ENCODE measurements at places on chromosomes 7 and 10.

DNA sequence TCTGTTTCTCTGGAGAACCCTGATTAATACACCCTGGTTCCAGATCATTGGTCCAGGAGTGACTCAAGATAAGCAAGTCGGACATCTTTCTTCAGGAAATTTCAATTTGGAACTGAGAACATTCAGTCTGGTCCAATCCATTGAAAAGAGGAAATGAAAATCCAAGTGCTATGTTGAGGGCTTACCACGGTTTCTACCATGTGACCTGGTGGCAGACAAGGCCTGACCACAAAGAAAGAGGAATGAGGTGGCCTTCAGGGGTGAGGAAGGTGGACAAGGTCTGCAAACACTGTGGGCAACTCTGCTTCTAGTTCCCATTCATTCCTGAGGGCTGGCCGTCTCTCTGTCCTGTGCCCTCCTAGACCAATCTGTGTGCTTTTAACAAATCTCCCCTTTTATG is 149.2 kb upstream of the GHITM start:
- DNase-seq = peak; percentile 9

DNA sequence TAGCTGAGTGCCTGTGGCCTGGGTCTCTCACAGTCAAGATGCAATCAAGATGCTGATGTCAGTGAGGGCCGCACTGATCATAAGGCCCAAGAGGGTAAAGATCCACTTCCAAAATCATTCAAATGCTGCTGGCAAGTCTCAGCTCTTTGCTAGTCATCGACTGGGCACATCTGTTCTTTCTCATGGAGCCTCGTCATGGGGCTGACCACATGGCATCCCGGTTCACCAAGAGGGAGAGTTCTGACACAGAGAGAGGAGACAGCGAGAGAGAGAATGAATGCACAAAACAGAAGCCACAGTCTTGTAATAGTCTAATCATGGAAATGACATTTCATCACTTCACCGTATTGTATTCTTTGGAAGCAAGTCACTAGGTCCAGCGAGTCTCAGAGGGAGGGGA is 1067.5 kb upstream of the C7orf33 start:
- no peak for DNase-seq

DNA sequence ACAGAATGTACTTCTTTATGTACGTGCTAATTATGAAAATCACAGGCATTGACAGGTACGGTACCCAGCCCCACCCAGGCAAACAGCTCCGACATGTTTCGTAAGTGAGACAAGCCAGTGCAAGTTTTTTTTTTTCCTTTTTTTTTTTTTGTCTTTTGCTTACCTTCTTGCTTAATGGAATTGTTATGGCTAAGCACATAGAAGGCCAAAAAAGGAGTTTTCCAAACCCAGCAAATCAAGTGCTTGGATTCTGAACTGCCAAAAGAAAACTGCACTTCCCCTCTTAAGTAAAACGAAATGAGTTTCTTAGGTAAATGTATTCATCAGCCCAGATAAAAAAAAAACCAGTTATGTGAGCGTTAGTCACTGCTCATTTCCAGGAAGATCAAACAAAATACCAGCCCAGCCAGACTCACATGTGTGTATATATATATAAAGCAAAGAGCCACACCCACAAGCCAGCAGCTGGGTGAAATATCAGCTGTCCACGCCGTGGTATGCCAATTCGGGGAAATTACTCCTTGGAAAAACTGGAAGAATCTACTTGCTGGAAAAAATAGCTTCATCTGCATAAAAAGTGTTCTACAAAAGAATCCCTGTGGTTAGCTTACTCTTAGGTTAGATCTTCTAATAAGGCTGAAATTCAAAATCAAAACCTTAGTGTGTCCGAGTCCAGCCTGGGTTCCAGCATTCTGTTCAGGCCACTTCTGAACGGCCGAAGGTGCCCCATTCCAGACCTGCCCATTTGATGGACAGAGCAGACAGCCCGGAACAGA is 8.0 kb downstream of the KLF6 start:
- peak; percentile 65 for DNase-seq

DNA sequence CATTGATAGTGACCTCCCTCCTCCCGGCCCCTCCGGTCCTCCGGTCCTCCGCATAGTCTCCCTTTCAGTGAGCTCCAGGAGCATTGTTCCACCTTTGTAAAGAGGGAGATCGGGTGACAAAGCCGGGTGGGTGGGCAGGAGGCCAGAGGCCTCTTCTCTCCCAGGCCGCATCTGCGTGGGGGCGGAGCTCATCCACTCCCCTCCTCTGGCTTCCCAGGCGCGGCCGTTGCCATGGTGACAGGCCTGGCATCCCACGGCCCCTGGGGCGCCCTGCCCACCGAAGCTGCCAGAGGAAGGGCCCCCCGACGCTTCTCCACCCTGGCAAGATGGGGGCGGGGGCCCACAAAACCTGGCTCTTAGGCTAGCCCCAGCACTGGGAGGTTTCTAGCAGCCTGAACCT is 4.4 kb upstream of the FZD9 start:
- no peak for DNase-seq

DNA sequence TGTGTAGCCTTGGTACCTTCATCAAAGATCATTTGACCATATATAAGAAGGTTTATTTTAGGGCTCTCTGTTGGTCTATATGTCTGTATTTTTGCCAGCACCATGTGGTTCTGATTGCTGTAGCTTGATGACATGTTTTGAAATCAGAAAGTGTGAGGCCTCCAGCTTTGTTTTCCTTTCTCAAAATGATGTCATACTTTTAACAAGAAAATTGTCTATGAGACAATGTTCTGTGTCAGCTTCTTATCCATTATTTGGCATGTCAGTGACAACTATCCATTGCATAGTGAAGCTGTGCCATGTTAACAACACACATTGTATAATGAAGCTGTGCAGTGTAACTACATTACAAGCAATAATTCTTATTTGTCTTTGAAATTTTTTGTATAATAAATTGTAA is 9.1 kb upstream of the PPP1R9A start:
- no peak for DNase-seq

DNA sequence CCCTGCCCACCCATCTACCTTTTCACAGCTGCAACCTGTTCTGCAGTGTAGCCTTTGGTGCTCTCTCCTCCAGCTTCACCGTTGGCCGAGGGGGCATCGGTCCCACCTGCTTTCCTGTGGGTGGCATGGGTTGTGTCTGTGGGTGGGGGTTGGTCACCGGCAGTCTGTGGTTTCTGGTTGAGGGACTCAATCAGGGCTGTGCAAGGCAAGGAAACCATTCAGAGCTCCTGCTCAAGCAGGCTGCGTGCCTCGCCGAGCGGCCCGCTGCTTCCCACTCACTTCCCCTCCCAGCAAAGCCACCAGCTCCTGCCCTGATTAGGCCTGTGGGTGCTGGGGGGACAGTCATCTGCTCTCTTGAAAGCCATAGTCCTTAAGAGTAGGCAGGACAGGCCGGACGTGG is 9.8 kb downstream of the DNAJB12 start:
- no peak for DNase-seq

DNA sequence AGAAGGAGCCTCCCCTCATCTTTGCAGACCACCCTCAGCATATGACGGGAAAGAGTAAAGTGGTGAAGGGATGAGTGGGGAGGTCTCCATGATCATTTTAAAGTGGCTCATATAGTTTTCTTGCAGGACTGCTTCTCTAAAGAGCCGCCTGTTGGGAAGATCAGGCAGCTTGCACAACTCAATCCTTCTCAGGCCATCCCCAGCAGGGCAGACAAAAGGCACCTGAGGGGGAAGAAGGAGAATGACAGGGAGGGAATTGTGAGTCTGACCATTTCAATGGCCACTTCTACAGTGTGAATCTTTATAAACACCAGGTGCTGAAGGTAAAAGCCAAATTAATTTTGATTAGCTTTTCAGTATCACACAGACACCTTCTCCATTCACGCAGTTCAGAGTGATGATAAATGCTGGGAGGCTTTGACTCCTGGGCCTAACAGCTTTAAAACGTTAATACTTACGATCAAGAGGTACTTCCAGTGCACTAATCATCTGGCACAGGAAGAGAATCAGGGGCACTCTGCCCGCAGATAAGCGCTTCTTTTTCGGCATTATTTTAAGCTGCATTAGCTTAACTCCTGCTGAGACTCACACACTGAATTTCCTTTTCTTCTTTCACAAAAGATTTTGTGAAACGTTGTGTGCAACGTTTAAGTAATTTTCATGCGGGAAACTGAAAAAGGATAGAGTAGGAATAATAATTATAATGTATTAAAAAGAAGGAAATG is 109.5 kb upstream of the LAMB4 start:
- DNase-seq = no peak

- DNase-seq = peak; percentile 68
Measured at GRCh38 chr10:70903262-70903921, 15.0 kb upstream of the PCBD1 start.

DNA sequence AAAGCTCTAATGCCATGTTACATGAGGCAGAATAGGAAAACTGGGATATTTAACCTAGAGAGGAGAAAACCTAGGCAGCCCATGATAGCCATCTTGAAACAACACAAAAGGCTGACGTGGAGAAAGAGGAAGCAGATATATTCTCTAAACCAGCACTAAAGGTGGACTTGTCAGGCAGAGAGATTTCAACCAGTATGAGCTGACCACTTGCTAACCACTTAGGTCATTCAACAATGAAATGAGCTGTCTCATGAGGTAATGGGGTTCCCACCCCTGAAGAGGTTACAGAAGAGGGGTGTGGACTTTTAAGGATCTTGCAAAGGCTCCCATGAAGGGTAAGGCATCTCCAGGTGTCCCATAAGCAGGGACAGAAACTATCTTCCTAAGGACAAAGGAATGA is 26.8 kb upstream of the EGR2 start:
- DNase-seq = no peak

GRCh38 chr7:99617192-99617781 is 541 bp downstream of the ZSCAN25 start:
- no peak for DNase-seq

DNA sequence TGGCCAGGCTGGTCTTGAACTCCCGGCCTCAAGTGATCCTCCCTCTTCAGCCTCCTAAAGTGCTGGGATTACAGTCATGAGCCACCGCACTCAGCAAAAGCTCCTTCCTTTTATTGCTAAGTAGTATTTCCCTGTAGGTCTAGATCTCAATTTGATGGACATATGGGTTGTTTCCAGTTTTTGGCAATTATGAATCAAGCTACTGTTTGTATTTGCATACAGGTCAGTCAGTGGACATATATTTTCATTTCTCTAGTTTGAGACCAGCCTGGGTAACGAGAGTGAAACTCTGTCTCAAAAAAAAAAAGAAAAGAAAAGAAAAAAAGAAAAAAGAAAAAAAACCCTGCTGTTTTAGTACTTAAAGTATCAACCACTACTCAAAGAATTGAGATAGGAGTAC is 6.4 kb upstream of the PRKRIP1 start:
- no peak for DNase-seq

DNA sequence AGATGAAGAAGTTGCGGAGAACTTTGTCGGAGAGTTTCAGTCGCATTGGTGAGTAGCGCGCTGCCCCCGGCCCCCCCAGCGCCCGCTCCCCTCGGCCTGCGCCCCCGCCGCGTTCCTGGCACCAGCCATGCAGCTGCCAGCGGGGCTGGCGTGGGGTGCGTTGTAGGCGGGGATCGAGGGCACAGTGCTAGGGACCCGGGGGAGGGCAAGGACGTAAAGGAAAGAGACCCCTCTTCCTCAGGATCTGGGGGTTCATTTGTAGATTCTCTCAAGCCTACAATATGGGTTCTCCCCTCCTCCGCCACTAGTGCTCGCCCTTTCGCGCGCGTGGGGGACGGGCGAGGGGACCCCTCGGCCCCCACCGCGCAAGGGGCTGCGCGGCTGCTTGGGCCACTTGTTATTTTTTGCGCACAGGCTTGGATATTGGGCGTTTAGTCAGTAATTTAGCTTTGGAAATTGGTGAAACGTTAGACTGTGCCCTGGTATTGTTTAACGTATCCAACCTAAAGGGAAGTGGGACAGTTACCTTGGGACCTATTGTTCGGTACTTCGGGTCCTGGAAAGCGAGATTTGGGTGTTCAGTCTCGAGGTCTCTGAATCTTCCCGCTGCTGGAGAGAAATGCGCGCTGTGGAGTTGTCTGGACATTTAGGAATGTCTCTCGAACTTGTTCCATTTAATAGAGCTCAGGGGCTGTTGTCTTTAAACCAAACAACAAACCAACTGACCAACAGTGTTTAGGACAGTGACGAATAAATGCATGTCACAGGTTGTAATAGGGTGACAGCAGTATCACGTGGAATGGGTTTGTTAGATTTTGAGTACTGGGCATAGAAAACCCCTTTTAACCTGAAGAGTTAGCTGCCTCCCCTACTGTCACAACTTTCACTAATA is 796 bp downstream of the CDK14 start:
- DNase-seq = no peak

DNA sequence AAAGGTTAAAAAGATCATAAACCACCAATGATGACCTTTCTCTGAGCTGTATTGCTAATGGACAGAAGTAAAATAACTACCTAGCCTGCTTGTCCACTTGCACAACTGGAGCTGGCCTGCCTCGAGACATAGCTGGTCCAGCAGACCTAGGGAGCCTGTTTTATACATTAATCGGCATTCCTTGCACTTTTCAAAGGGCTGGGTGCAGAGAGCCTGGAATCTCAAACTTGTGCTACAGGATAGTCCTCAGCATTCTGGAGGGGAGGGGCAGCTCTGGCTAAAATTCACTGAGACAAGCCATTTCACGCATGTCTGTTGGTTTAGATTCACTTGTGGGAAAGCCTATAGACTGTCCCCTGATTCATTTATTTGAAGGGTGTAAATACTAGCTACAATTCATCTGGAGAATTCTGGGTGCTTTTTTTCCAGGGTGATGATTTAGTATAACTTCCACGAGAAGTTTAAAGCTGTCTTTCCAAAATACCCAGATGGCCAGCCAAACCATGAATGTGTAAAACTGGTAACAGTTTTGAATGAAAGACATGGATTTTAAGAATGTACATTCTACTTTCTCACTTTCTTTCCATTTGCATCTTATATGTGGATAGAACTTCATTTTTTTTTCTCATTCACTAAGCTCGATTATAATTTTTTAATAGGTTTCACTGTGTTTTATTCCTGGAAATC is 389.4 kb downstream of the KCNMA1 start:
- no peak for DNase-seq

DNA sequence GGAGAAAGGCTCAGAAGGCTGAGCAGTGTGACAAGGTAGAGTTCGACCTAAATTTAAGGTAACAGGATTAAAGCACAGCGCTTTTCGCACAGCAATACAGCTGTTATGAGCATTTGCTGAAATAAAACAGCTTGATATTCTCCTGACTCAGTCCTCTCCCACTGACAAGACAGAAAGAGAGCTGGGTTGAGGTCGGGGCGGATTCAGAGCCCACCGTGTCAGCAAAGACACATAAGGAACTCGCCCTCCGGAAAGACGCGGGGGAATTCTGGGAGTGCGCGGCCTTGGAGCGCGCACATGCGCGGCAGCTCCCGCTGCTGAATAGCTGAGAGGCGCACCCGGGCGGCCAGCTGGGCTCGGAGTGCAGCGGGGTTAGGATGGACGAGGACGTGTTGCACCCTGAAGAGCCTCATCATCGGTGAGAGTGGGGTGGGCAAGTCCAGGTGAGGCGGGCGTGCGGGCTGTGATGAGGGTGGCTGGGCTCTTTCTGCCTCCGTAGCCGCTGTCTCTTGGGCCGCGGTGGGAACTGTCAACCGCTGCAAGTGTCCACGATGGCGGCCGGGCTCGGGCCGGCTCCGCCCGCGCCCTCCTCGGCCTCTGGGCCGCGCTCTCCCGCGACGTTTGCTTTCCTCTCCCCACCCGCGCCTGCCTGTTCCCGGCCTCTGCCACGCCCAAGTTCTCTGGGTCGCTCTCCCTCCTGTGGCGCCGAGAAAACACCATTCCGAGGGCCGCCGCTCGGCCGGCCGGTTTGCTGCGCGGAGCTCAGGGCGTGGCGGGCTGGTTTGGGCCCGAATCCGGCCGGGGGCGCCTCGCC is 120.6 kb downstream of the LYZL1 start:
- DNase-seq = peak; percentile 79
